ENCODE measurements at places on chromosomes 5 and 9. TPM values are rescaled to one million over a fixed set of nuclear protein-coding genes. Genes with fewer than 3 reads are reported as not detected.

Gene GAPT
- not detected for total RNA-seq

Gene GMCL2
- total RNA-seq, result not detected

Gene SV2C
- total RNA-seq, result not detected

Gene ELAVL2
- total RNA-seq, result not detected

Gene SHC3
- 7.8 TPM for total RNA-seq

Gene SLC34A3
- total RNA-seq, result not detected

Gene SLC46A2
- total RNA-seq, result not detected

Gene ADAMTSL2
- total RNA-seq, result 52.5 TPM

Gene ATP10B
- total RNA-seq, result not detected

Gene OMD
- total RNA-seq, result 9.1 TPM

Gene CNTNAP3B
- total RNA-seq, result 4.5 TPM

All from cardiac atrium fibroblast (primary cell).